ENCODE measurements at places on chromosomes 11 and 22.

- DNase-seq, result no peak
Observed at GRCh38 chr11:122869622-122870021, 12.9 kb upstream of the JHY start.

- no peak for DNase-seq
Observed at GRCh38 chr11:73366265-73366610, 10.0 kb upstream of the RELT start.

- DNase-seq, result peak; percentile 18
Observed at GRCh38 chr11:130652671-130653335, 204.4 kb downstream of the ADAMTS15 start.

GRCh38 chr11:111285189-111286091 lies 12.9 kb upstream of the POU2AF3 start:
- no peak for DNase-seq

DNA sequence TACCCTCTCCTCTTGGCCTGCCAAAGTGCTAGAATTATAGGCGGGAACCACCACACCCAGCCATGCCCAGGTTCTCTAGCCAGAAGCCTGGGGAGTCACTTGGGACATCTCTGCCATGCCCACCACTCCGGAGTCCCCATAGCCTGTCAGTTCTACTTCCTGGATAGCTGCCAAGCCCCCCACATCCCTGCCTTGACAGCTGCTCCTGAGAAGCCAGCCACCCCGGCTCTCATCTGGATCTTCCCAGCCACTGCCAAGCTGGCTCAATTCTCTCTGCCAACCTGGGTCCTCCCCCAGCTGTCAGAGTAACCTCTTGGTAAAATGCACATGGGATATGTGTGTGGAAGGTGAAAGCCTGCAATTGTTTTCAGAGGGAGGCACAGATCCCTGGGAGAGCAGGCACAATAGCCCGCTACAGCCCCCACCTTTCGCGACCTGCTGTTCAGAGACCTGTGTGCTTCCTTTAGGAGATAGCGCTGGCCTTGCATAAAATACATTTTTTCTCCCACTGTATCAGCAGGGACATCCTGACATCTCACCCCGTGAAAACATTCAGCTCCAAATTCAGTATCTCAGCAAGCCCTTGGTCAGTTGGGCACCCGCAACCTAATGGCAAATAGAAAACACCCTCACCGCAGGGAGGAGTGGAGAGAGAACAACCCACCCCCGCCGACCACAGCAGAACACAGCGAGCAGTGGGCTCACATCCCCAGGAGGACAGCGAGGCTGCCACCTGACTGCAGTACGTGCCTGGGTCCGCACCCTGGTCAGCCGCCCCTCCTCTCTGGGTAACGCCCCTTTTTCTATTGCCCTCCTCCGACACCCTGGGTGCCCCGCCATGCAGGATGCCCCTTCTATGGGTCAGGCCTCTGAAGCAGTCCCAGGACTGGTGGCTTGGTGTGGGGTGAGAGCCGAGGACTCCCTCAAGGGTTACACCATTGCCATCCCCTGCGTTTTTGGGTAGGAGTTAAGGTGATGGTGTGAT lies 1342.2 kb downstream of the BRD1 start:
- no peak for DNase-seq

- no peak for DNase-seq
Observed at GRCh38 chr11:59437770-59438169, 1.5 kb downstream of the OR5A1 start.

DNA sequence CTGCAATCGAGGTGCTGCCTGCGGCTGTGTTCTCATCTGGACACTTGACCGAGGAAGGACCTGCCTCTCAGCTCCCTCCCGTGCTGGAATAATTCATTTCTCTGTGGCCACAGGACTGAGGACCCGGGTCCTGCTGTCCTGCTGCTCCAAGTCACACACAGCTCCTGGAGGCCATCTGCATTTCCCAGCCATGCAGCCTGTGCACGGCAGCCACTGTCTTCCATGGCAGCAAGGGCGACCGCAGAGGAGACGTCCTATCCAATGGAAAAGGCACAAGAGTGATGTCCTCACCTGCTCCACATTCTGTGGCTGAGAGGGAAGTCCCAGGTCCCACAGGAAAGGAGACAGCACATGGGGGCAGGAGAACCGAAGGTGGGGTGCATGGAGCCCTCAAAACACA lies 495.8 kb downstream of the BRD1 start:
- DNase-seq, result no peak

DNA sequence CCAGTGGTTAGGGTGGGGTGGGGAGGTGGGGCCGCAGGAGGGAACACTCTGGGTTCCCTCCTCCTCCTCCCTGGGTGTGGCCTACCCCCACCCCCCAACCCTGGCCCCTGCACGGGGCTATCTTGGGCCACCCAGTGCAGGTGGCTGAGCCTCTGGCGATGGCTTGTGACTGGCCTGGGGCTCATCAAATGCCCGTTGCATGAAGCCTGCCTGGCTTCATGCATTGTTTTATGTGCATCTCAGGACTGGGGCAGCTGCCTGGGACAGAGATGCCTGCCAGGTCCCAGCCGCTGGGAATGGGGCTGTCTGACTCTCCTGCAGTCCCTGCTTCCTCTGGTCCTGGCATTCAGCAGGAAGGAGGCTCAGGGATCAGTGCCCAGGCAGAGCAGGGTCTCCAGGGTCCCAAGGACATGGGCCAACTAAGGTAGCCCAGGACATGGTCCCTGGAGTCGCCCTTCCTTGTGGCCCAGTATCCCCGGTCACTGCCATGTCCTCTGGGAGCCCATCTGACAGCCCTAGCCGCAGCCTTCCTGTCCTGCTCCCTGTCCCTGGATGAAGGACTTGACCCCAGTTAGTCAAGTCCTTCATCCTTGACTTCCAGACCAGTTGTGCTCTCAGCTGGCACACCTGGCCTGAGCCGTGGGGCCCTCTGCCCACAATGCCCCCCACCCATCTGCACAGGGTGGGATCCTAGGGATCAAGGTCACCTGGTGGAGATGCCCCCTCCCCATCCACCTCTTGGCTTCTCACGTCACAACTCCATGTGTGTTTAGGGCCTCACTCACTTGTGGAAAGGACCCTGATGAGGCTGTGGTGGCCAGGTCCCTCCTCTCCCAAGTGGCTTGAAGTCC lies 112.1 kb upstream of the FGF3 start:
- no peak for DNase-seq

Measured in inflammatory macrophage treated with lipopolysaccharide for 1 hour (primary cell).